Cardiac atrium fibroblast (primary cell): ENCODE measurements at places on chromosomes 3 and 15. TPM values are rescaled to one million over a fixed set of nuclear protein-coding genes. Genes with fewer than 3 reads are reported as not detected.

MYRIP gene
- total RNA-seq: 0.54 and 0.65 TPM in 2 replicates

STRC gene
- not detected in 2 replicates for total RNA-seq

GUCA1C gene
- not detected in 2 replicates for total RNA-seq

EIF2A gene
- total RNA-seq: 113 and 147 TPM in 2 replicates

MNS1 gene
- 0.72 and 2.8 TPM in 2 replicates for total RNA-seq

TMEM158 gene
- total RNA-seq: 11.8 and 26.5 TPM in 2 replicates
